ENCODE measurements at places on chromosomes 13 and 19. TPM values are rescaled to one million over a fixed set of nuclear protein-coding genes. Genes with fewer than 3 reads are reported as not detected.

Gene ZNF491
- 1.1 TPM for total RNA-seq

Gene SIGLEC10
- 6.1 TPM for total RNA-seq

Gene MAP4K1
- total RNA-seq, result 2.3 TPM

Gene CLEC17A
- not detected for total RNA-seq

Gene LYL1
- 1.1 TPM for total RNA-seq

Gene PPP1R12C
- total RNA-seq, result 44.2 TPM

Gene OCEL1
- total RNA-seq, result 19.0 TPM

Gene CACNG8
- total RNA-seq, result not detected

Gene MAP2K7
- total RNA-seq, result 9.7 TPM

Gene NLRP7
- not detected for total RNA-seq

Gene CYP2A7
- 17.6 TPM for total RNA-seq

DNA sequence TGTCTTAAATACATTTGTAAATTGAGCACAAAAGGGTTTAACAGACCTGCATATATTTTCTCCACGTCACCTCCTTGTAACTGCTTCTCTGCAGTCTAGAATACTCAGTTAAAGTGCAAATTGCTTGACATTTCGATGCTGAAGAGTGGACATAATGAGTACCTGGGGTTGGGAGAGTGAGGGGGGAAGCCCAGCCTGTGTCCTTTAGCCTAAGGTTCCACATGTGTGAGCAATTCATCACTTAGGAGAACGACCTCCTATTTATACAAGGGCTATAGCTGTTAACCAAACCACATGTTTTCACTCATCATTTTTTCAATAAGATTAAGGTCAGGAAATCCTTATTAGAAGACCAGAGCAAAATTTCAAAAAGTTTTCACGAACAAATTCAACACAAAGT is 29.5 kb downstream of the PCDH9 start:
- no peaks in the 10 kb centered on the region for H3K27me3 ChIP-seq
- H3K4me1 ChIP-seq, result no peaks in the 10 kb centered on the region
- H3K4me3 ChIP-seq, result no peak overlapping the region
- no peak overlapping the region for H3K27ac ChIP-seq

GRCh38 chr19:17027535-17027975 is 945 bp upstream of the CPAMD8 start:
- H3K4me3 ChIP-seq, result no peak overlapping the region
- H3K27ac ChIP-seq, result no peak overlapping the region
- no peak for DNase-seq
- no peaks in the 10 kb centered on the region for H3K27me3 ChIP-seq

- no peak for DNase-seq
- H3K4me1 ChIP-seq, result no peaks in the 10 kb centered on the region
- no peak overlapping the region for H3K4me3 ChIP-seq
- no peaks in the 10 kb centered on the region for H3K27me3 ChIP-seq
- no peak overlapping the region for H3K27ac ChIP-seq
Measured at GRCh38 chr19:46748325-46749109, 2.3 kb upstream of the STRN4 start.

- H3K36me3 ChIP-seq, result no peaks in the 10 kb centered on the region
- no peak overlapping the region for H3K27ac ChIP-seq
- no peak for DNase-seq
- H3K4me1 ChIP-seq, result no peaks in the 10 kb centered on the region
- peak overlapping the region; percentile 31 for H3K4me3 ChIP-seq
Measured at GRCh38 chr19:43798546-43799409, 3.5 kb downstream of the LYPD5 start.

GRCh38 chr19:48444129-48444935 is 1.5 kb upstream of the GRWD1 start:
- H3K4me1 ChIP-seq, result peaks cover 17% of the 10 kb centered on the region
- H3K27me3 ChIP-seq, result no peaks in the 10 kb centered on the region
- H3K36me3 ChIP-seq, result peaks cover 2% of the 10 kb centered on the region
- H3K27ac ChIP-seq, result no peak overlapping the region
- no peak overlapping the region for H3K4me3 ChIP-seq

DNA sequence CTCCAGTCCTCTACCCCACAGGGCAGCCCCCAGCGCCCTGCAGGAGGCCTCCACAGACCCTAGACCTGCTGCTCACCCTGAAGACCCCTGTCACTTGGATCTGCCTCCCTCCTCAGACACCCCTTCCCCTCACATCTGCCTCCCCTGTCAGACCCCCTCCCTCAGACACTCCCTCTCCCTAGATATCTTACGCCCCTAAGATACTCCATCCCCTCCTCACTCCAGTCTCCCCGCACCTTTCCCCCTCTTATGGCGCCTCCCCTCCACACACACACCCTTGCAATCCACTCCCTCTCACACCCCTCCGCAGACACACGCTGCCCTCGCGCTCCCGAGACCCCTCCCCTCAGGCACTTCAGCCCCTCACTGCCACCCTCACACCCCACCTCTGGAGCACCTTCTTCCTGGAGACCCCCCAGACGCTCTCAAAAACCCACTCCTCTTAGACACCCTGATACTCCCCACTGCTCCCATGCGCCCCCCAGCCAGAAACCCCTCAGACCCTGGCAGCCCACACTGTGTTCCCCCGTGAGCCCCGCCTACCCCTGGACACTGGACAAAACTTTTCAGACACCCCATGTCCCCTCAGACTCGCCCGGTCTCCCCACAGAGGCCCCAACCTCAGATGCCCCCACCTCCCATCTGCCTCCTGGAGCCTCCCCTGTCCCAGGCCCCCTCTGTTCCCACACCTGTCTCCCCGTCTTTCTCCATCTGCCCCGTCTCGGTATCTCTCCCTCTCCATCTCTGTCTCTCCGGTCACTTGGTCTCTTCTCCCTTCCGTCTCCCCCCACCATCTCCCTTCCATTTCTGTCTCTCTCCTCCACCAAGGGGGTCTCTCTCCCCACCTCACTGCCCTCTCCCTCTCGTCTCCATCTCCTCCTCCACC is 14.5 kb downstream of the ERFL start:
- no peaks in the 10 kb centered on the region for H3K36me3 ChIP-seq
- H3K27me3 ChIP-seq, result no peaks in the 10 kb centered on the region
- H3K4me3 ChIP-seq, result no peak overlapping the region
- DNase-seq, result no peak
- H3K4me1 ChIP-seq, result no peaks in the 10 kb centered on the region
- no peak overlapping the region for H3K27ac ChIP-seq

GRCh38 chr19:48518207-48518606 is 6.6 kb upstream of the LMTK3 start:
- no peak overlapping the region for H3K4me3 ChIP-seq
- no peaks in the 10 kb centered on the region for H3K36me3 ChIP-seq

- no peak overlapping the region for H3K4me3 ChIP-seq
- no peaks in the 10 kb centered on the region for H3K36me3 ChIP-seq
- H3K27ac ChIP-seq, result no peak overlapping the region
- no peak for DNase-seq
Measured at GRCh38 chr13:20942938-20943559, 40.5 kb upstream of the XPO4 start.

GRCh38 chr19:6616011-6616410 is 25.1 kb upstream of the CD70 start:
- H3K27me3 ChIP-seq, result no peaks in the 10 kb centered on the region
- no peaks in the 10 kb centered on the region for H3K4me1 ChIP-seq
- H3K27ac ChIP-seq, result no peak overlapping the region
- no peak overlapping the region for H3K4me3 ChIP-seq

DNA sequence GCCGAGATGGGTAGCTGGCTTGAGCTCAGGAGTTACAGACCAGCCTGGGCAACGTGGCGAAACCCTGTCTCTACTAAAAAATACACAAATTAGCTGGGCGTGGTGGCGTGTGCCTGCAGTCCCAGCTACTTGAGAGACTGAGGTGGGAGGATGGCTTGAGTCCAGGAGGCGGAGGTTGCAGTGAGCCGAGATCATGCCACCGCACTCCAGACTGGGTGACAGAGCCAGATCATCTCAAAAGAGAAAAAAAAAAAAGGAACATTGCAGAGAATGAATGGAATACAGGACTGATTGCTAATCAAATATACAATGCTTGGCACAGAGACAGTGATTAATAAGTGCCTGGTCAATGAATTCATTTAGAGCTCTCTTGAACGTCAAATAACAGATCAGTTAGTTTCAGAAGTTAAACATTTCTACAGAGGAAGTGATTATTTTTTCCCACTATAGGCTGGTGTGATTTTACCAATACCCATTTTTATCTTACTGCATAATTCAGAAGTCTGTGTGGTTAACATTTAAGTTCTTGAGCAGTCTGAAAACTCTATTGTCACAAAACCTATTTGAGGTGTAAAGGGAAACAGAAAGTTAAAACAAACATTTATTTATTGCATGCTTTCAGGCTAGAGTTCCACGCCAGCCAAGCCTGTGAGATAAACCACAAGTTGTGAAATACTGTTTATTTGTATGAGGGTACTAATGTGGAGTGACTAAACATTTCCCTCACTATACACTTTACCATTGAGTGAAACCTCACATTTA is 7.7 kb upstream of the TBC1D4 start:
- peak overlapping the region; percentile 62 for H3K27ac ChIP-seq
- H3K36me3 ChIP-seq, result no peaks in the 10 kb centered on the region
- peak overlapping the region; percentile 39 for H3K4me3 ChIP-seq
- peak; percentile 55 for DNase-seq
- H3K4me1 ChIP-seq, result no peaks in the 10 kb centered on the region
- H3K27me3 ChIP-seq, result no peaks in the 10 kb centered on the region

DNA sequence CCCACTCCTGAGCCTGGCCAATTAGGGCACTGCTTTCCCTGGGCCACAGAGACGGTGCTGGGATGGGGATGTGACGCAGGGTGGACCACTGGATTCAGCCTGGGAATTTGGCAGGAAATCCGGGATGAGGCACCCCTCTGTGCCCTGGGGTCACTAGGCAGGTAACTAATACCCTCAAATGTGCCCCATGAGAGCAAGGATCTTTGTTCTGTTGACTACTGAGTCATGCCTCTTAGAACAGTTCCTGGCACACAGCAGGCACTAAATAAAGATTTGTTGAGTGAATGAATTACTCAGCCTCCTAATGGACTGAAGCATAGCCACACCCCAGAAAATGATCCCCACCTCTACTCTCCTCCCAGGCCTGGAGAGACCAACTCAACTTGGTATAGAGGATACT is 15.9 kb downstream of the OPA3 start:
- H3K36me3 ChIP-seq, result no peaks in the 10 kb centered on the region
- H3K4me3 ChIP-seq, result no peak overlapping the region
- DNase-seq, result no peak
- H3K27ac ChIP-seq, result peak overlapping the region; percentile 48

GRCh38 chr19:46787040-46787330 is 1.4 kb downstream of the SLC1A5 start:
- no peaks in the 10 kb centered on the region for H3K36me3 ChIP-seq
- no peaks in the 10 kb centered on the region for H3K27me3 ChIP-seq
- H3K27ac ChIP-seq, result peak overlapping the region; percentile 62
- no peaks in the 10 kb centered on the region for H3K4me1 ChIP-seq

GRCh38 chr13:74573654-74574053 is 439.4 kb upstream of the KLF12 start:
- DNase-seq, result no peak
- no peaks in the 10 kb centered on the region for H3K36me3 ChIP-seq
- H3K27me3 ChIP-seq, result no peaks in the 10 kb centered on the region
- no peaks in the 10 kb centered on the region for H3K4me1 ChIP-seq
- H3K27ac ChIP-seq, result no peak overlapping the region
- H3K4me3 ChIP-seq, result no peak overlapping the region

- no peak for DNase-seq
- H3K27me3 ChIP-seq, result no peaks in the 10 kb centered on the region
- no peaks in the 10 kb centered on the region for H3K4me1 ChIP-seq
- no peak overlapping the region for H3K4me3 ChIP-seq
- H3K36me3 ChIP-seq, result no peaks in the 10 kb centered on the region
Measured at GRCh38 chr19:58357481-58358145, 4.3 kb upstream of the A1BG start.

DNA sequence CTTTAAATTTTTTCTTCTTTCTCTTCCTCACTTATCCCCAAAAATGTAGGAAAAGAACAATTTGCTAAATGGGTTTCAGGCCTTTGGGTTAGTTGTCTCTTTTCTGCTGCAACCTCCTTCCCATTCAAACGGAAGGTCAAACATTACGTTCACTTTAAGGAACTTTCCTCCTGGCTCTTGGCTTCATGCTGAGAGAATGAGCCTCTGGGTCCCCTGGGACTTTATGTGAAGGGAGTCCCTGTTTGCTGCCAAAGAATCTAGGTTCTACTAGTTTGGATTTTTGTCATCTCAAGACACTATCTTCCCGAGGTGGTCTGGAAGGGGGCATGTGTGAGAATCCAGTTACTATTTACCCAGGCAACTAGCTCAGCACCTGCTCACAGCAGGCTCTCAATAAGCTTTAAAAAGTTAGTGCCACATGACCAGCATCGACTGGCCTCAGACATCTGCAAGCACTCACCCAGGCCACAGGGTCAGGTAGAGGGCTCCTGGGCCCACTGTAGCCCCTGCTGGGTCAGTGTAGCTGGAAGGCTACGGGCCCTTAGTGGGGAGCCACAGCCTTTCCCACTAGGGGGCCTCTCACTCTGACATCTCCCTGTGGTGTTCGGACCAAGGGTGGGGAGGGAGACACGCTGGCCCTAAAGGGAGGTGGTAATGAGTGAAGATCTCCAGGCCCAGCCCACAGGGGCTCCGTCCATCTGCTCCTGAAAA is 40.5 kb downstream of the FAM124A start:
- H3K4me1 ChIP-seq, result no peaks in the 10 kb centered on the region
- no peak for DNase-seq
- H3K27ac ChIP-seq, result no peak overlapping the region
- no peaks in the 10 kb centered on the region for H3K36me3 ChIP-seq
- H3K4me3 ChIP-seq, result no peak overlapping the region

GRCh38 chr13:41049480-41050440 is 11.5 kb upstream of the WBP4 start:
- H3K36me3 ChIP-seq, result no peaks in the 10 kb centered on the region
- no peak overlapping the region for H3K4me3 ChIP-seq
- DNase-seq, result no peak
- no peaks in the 10 kb centered on the region for H3K4me1 ChIP-seq
- no peaks in the 10 kb centered on the region for H3K27me3 ChIP-seq

GRCh38 chr19:39469036-39469435 is 11.6 kb upstream of the TIMM50 start:
- no peaks in the 10 kb centered on the region for H3K4me1 ChIP-seq
- no peak for DNase-seq
- H3K36me3 ChIP-seq, result peaks cover 75% of the 10 kb centered on the region
- no peaks in the 10 kb centered on the region for H3K27me3 ChIP-seq
- H3K4me3 ChIP-seq, result no peak overlapping the region
- no peak overlapping the region for H3K27ac ChIP-seq

- no peaks in the 10 kb centered on the region for H3K36me3 ChIP-seq
- H3K27ac ChIP-seq, result no peak overlapping the region
- no peaks in the 10 kb centered on the region for H3K4me1 ChIP-seq
- no peak for DNase-seq
- H3K27me3 ChIP-seq, result no peaks in the 10 kb centered on the region
Measured at GRCh38 chr13:33794576-33794975, 23.4 kb upstream of the RFC3 start.

GRCh38 chr13:99404005-99404755 is 97.0 kb upstream of the GPR183 start:
- no peaks in the 10 kb centered on the region for H3K27me3 ChIP-seq
- no peak overlapping the region for H3K27ac ChIP-seq
- H3K4me3 ChIP-seq, result no peak overlapping the region
- no peaks in the 10 kb centered on the region for H3K36me3 ChIP-seq
- no peaks in the 10 kb centered on the region for H3K4me1 ChIP-seq

GRCh38 chr13:44146138-44146537 is 227.5 kb upstream of the SERP2 start:
- H3K4me3 ChIP-seq, result no peak overlapping the region
- peaks cover 9% of the 10 kb centered on the region for H3K4me1 ChIP-seq
- no peaks in the 10 kb centered on the region for H3K27me3 ChIP-seq
- no peak for DNase-seq
- H3K36me3 ChIP-seq, result no peaks in the 10 kb centered on the region
- no peak overlapping the region for H3K27ac ChIP-seq
